Myometrial cell (primary cell): ENCODE measurements at places on chromosomes 7 and 10. TPM values are rescaled to one million over a fixed set of nuclear protein-coding genes. Genes with fewer than 3 reads are reported as not detected.

Gene SLC26A3
- total RNA-seq: not detected in 2 replicates

Gene FEZF1
- not detected in 2 replicates for total RNA-seq

Gene BTBD16
- total RNA-seq: not detected in 2 replicates

Gene KIF11
- 22.5 and 25.3 TPM in 2 replicates for total RNA-seq

Gene ATE1
- 14.1 and 19.7 TPM in 2 replicates for total RNA-seq

Gene GNGT1
- total RNA-seq: not detected in 2 replicates
